CD4-positive, alpha-beta T cell treated with Interleukin-1 beta for 1 hour (primary cell): ENCODE measurements at places on chromosomes 4 and X.

DNA sequence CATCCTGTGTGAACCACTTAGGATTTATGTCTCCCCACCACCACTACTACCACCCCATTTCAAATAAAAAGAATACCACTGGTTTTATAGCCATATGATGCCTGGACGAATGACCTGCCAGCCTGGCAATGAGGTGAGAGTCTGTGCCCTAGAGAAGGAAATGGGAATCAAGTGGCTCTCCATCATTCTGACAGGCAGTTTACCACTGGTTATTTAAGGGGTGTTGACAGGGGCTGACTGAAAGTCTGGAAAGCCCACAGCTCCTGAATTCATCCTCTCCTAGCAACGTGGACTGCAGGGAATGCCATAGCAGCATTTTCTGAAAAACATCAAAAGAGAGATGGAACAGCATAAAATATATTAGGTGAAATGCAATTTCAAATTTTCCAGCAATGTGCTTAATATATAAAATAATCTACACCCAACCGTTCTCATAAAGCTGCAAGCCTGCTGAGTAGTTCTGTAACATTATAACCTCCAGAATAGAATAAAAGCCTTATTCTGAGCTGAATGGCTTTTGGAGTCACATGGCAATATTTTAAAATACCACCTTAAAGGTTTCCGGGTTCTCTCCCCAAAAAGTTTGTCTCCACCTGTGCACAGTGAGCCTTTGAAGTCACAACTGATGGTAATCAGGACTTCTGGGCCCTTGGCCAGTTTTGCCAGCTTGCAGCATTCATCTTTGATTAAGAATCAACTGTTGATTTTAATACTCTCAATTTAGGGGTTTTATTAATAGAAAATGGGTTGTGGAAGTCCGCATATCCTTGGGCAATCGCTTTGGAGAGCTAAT is 121.5 kb downstream of the DCTD start:
- DNase-seq, result no peak

- DNase-seq, result no peak
These were observed 82.4 kb upstream of the ADGRG2 start for GRCh38 chrX:19204636-19205035.

GRCh38 chrX:137916090-137916746 is 350.3 kb downstream of the ZIC3 start:
- no peak for DNase-seq

GRCh38 chrX:128650326-128650725 is 598.1 kb upstream of the ACTRT1 start:
- no peak for DNase-seq

DNA sequence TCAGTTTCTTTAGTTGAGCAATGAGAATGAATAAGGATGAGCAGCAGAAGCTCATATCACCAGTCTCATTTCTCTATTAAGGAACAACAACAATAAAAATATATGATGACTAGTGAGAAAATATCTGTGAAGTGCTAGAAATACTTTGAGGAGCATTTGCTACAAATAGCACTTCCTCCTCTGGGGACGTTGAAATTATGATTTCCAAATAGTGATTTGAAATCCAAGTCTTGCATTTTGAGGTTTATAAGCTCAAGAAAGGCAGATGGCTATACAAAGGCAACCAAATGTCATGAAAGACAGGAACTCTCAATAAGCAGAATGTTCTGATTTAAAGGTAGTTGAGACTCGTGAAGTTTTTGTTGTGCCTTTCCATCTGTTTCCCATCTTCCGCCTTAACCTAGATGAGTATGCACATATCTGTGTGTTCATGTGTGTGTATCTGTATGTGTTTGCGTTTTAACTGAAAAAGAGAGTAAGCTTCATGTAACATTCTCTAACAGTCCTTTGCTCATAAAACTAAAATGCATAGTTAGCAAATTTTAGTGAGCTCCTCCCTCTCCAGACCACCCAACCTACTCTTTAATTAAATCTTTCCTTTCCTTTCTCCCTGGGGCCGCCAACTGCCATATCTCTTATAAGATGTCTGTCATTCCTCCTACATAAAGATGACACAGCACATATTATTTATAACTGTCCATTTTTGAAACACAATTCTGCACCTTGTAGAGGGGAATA is 222.6 kb upstream of the RASGEF1B start:
- DNase-seq, result no peak

DNA sequence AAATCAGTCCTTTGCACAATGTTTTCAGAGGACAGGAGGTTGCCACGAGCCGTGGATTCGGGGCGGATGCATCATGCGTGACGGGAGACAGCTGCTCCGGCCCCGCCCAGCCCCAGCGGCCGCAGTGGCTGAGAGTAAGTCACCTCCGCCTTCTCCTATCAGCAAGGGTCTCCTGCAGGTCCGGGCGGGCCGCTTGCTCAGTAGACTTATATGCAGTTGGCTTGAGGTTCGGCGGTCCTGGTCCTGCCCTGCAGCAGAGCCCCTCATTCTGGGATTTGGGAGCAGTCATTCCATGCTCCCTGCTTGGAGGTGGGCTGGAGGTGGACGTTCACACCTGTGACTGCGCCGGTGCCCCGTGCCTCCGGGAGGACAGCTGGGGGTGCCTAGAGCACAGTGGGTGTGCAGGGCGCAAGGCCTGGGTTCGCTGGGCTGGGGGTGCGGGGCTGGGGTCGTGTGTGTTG is 86.3 kb upstream of the ADRA2C start:
- DNase-seq, result no peak

DNA sequence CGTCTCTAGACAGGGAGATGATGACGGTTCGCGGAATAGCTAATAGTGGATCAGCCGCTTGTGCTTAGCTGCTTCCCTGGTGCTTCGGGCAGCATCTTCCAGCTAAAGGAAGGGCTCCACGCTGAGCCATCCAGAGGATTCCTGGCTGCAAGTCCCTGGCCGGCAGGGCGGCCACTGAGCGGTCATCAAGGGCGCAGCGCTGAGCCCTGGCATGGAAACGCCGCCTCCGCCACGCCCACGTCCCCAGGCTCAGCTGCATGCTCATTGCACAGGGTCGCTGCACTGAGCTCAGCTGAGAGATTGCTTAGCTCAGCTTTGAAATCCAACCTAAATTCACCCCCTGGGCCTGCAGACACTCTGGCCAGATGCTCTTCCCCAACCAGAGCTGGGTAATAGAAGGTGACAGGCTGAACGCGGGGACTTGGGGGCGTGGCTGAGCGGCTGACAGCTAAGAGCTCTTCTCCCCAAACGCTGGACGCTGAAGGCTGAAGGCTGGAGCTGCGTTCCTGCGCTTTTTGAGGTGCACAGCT is 118.2 kb upstream of the KIT start:
- no peak for DNase-seq

GRCh38 chr4:25090516-25090915 is 59.8 kb upstream of the LGI2 start:
- no peak for DNase-seq

DNA sequence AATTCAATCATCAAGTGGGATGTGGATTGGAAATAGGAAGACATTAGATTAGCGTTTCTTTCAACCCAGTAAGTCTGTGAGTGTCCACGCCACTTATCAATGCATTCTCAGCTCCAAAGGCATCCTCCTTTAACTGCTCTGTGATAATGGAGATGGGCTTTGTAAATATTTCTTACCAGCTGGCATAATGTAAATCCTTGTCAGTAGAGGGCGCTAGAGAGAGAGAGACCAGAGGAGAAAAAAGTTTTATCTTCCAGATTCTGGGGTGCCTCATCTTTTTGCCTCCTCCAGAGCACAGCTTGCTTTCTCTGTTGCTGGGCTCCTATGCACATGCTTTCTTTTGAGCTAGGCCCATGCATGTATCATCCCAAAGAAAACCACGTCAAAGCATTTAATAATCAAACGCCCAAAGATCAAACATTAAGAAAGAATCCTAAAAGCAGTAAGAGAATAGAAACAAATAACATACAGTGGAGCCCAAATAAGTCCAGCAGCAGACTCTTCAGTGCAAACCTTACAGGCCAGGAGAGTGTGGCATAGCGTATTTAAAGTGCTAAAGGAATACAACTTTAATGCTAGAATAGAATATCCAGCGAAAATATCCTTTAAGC is 9.6 kb upstream of the MTMR1 start:
- peak; percentile 70 for DNase-seq

DNA sequence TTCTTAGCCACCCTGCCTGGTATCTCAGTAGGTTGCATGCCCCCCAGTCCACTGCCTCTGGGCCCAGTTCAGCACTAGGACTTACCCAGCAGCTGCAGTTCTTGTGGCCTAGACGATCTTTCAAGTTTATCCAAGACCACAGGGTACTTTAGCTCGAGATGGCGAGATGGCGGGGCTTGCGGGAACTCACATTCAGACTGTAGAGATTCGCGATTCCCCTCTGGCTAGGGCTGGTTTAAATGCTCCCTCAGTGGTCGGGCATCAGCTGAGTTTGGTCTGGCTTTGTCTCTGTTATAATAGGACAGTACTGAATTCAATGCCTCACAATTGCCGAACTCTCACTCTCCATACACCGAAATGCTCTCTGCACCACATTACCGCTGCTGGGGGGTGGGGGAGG is 18.4 kb upstream of the RFC1 start:
- no peak for DNase-seq

DNA sequence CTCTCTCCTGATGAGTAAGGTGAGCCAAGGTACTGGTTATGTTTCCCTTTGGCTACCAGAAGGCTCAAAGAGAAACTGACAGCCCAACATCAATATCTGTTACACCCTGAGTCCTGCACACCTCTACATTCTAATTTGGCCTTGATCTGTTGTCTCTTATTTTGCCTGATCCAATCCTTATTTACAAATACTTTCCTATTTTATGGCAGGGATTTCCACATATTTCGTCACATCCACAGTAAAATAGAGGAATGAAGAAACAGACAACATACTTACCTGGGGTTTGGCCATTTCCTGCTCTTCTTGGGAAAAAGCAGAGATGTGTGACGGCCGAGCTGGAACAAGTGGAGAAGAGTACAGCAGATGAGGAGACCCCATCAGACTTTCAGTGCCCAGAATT is 1.5 kb downstream of the ZNF182 start:
- DNase-seq, result no peak

DNA sequence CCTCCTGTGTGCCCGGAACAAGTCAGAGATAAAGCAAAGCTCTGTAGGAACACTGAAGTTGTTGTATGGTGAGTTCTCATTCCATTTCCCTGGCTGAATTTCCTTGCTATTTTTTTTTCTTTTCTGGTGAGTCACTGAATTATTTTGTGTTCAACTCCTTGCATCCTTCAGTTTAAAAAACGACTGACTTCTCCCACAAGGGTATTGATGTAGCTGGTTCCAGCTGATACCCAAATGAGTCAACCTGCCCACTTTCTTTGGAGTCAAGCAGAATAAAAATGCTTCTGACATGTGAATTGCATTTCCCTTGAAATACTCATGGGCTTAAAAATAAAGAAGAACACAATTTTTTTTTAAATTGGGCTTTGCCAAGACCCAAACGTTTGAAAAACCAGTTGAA is 85.5 kb downstream of the SHOX start:
- DNase-seq, result no peak

GRCh38 chr4:112057470-112057869 is 87.8 kb upstream of the FAM241A start:
- no peak for DNase-seq

DNA sequence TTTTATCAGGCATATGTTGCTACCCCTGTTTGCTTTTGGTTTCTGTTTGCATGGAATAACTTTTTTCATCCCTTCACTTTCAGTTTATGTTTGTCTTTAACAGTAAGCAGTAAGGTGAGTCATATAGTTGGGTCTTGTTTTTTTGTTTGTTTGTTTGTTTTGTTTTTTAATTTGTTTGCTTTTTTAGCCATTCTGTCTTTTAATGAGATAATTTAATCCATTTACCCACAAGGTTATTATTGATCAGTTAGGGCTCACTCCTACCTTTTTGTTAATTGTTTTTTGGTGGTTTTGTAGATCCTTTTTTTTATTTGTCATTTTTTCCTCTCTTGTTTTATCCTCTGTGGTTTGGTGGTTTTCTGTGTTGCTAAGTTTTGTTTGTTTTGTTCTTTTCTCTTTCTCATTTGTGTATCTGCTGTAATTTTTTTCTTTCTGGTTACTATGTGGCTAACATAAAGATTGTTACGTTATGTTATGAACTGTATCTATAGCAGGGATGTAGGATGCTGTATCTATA is 379.5 kb upstream of the MAD2L1 start:
- no peak for DNase-seq

GRCh38 chrX:100747090-100747489 is 15.2 kb upstream of the SYTL4 start:
- DNase-seq, result no peak

DNA sequence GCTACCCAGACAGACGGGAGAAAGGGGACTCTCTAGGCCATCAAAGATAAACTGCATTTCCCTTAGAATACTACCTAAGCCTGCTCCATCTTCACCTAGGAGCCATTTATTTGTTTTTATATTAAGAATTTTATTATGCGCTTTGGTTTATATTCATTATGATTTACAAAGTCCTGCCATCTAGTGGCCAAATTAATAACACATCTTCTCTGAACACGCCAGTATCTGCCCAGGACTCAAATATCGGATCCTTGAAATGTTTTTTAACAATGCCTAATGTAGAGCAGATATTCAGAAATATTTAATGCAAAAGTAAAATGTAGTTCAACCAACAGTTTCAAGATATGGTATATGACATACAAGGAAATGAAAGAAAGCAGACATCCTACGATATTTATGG is 20.8 kb upstream of the PRPS2 start:
- peak; percentile 19 for DNase-seq

DNA sequence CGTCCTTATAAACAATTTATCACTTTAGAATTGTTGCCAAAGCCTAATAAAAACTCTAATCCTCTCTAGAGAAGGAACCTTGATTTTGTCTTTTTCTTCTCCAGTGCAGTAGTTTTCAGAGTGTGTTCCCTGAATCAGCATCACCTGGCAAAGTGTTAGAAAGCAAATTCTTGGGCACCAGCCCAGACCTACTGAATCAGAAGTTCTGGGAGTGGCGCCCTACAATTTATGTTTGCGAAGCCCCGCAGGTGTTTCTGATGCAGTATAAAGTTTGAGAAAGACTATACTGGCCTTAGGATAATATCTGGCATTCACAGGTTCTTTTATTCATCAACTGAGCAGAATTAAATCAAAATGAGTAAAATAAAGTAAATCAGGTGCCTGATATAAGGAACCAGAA is 645.8 kb upstream of the ATOH1 start:
- DNase-seq, result no peak

DNA sequence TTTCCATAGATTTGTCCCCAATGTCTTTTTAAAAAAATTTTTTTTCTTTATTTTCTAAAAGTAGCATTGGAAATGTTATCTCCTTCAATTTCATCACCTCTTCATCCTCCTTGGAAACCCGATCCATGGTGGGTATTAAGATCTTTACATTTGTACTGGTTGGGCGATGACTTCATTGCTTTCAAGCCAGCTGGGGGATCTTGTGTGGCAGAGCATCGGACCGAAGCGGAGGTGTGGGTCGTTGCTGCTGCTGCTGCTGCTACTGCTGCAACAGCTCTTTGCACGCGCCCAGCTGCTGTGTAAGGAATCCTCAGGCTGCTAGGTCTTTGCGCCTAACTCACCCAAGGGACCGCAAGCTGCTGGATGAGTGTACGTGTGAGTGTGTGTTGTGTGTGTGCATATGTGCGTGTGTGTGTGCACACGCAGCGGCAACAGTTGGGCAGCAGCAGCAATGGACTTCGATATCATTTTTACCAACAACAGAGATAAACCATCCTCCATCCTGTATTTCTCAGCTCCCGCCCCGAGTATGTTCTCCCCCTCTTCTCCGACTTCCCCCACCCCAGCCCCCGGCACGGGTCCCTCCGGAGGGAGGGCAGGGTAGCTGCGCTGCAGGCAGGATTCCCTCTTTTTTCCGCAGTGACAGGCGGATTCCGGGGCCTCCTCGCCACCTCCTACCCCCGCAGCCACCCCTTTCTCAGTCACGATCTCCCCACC is 768 bp upstream of the CDKL5 start:
- peak; percentile 21 for DNase-seq

GRCh38 chr4:183507925-183508696 is 3.3 kb downstream of the ING2 start:
- no peak for DNase-seq

GRCh38 chr4:176340871-176341685 is 21.3 kb downstream of the SPCS3 start:
- DNase-seq, result peak; percentile 25
